Activated T-cell treated with anti-CD3 and anti-CD28 coated beads, Interleukin-2, amount 50 U/mL, for 24 hours (primary cell): ENCODE measurements at places on chromosomes 4 and X.

- no peak for DNase-seq
Observed at GRCh38 chrX:147877726-147878125, 34.0 kb upstream of the FMR1 start.

DNA sequence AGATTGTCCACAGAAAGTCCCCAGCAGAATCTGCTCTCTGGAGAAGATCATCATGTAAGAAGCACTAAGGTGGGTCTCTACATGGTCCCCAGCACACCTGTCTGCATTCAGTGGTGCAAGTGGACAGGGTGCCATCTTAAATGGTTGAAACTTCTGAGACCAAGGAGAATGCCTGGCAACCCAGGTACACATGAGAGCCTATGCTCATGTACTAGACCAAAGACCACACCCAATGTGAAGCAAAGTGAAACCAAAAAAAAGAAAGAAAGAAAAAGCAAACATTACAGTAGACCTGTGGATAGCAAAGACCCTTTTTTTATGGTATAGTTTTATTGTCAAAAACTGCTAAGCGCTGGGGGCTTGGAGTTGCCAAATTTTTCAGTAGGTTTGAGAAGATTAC is 15.0 kb downstream of the CD40LG start:
- no peak for DNase-seq

GRCh38 chr4:165784672-165785071 is 88.4 kb upstream of the TLL1 start:
- DNase-seq, result no peak

- no peak for DNase-seq
Observed at GRCh38 chrX:8672176-8672575, 59.8 kb downstream of the ANOS1 start.

DNA sequence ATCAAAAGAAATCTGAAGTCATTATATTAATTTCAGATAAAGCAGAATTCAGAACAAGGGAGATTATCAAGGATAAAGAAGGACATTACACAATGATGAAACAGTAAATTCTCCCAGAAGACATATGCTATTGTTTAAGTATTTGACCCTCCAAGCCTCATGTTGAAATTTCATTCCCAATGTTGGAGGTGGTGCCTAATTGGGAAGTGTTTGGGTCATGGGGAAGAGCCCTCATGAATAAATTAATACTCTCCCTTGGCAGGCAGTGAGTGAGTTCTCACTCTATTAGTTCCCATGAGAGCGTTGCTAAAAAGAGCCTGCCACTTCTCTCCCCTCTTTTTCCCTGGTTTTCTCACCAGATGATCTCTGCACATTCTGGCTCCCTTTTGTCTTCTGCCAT is 249.9 kb upstream of the GRIA3 start:
- DNase-seq, result no peak

GRCh38 chr4:162366146-162366545 is 202.3 kb upstream of the FSTL5 start:
- no peak for DNase-seq

DNA sequence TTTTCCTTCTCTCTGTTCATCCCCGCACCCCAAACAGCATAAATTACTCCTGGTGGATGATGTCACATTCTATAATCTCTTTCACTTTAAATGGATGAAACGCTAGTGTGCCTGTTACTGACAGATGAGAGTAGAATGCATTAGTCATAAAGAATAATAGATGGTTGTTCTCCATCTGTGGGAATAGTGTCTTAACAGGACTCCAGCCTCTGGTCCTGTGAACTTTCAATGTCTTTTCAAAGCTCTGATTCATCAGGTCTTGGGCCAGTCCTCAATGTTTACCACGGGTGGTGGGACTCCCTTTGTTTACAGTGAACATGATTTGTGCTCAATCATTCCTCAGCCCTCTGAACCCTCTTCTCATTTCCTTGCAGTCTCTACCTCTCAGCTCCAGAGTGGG is 182.6 kb downstream of the GABRB1 start:
- no peak for DNase-seq

DNA sequence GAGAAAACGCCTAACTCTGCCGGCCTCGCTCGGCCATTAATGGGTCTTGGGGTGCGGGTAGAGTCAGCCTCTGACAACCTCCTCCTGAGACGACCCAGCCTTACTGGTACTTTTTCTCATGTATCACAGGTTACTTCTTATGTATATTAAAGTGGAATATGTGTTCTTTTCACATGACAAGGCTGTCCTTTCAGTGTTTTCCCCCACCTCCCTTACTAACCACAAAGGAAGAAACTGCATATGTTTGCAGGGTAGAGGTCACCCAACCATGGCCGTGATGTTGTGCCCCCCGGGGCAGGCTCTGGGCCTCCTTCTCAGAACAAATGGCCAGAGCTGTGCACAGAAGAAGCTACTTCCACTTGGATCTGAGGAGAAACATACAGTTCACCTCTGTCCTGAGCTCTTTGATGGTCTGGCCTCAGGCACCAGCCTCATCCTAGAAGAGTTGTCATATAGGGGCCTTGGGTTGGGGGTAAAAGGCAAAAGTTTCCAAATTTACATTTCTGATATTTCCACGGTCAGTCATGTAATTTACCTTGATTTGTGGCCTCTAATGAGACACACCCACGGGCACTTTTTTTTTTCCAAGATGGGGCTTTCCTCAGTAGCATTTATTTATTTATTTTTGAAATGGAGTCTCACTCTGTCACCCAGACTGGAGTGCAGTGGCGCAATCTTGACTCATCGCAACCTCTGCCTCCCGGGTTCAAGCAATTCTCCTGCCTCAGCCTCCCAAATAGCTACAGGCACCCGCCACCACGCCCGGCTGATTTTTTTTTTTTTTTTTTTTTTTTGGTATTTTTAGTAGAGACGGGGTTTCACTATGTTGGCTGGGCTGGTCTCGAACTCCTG is 1.9 kb downstream of the SOWAHD start:
- no peak for DNase-seq

GRCh38 chr4:184845367-184846021 is 19.7 kb upstream of the ACSL1 start:
- DNase-seq, result no peak
